ENCODE measurements at places on chromosomes 7 and 10. TPM values are rescaled to one million over a fixed set of nuclear protein-coding genes. Genes with fewer than 3 reads are reported as not detected.

PTN gene
- 0.07 TPM for total RNA-seq

NME8 gene
- not detected for total RNA-seq

CD36 gene
- total RNA-seq = 9.4 TPM

SPDYE2 gene
- total RNA-seq = not detected

FFAR4 gene
- not detected for total RNA-seq

VIPR2 gene
- not detected for total RNA-seq

TAS2R41 gene
- total RNA-seq = not detected
